ENCODE measurements at places on chromosomes 2 and 18.
A peak's percentile ranks its signal among the peaks of the same experiment; 100 is the strongest.

DNA sequence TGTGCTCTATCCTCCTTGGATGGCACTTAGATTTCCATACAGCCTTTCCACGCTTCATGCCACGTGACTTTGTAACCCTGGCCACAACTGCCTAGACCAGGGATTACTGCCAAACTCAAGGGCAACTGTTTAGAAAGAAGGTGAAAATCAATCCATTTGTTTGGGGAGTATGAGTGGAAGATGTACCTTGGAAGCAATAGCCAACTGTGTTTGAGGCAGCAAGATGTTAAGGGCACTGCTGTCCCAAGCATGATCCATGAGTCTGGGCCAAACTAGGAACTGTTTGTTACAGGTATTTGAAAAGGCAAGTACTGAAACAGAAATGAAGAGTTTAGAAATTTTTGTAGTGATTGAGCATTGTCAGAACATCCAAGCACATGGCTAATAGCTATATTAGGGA, 138.9 kb downstream of the CDC42EP3 start:
- DNase-seq = no peak

GRCh38 chr2:218776488-218776887, 5.5 kb upstream of the CYP27A1 start:
- no peak for DNase-seq

- DNase-seq = no peak
Measured at GRCh38 chr2:218079943-218080913, 11.2 kb downstream of the RUFY4 start.

DNA sequence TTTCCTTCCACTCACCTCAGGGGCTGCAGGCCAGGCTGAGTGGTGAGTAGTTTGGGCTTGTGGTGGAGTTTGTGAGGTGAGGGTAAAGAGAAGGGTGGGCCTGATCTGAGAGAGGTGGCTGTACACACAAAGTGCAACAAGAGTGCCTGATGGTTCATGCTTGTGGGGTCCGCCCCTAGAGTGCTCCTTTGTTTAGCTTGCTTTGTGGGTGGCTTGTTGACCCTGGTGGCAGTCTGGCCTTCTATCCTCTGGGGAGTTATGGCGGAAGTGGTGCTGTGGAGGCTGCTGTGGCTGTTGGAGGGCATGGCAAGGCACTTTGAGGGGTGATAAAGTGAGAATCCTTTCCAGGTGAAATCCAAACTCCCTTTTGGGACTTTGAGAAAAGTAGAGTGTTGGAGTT, 10.6 kb downstream of the UBE2F start:
- DNase-seq = no peak

- DNase-seq = peak; percentile 41
Measured at GRCh38 chr2:151200844-151201243, 60.8 kb downstream of the RBM43 start.

GRCh38 chr2:122539920-122540319, 784.5 kb downstream of the TSN start:
- DNase-seq = no peak

DNA sequence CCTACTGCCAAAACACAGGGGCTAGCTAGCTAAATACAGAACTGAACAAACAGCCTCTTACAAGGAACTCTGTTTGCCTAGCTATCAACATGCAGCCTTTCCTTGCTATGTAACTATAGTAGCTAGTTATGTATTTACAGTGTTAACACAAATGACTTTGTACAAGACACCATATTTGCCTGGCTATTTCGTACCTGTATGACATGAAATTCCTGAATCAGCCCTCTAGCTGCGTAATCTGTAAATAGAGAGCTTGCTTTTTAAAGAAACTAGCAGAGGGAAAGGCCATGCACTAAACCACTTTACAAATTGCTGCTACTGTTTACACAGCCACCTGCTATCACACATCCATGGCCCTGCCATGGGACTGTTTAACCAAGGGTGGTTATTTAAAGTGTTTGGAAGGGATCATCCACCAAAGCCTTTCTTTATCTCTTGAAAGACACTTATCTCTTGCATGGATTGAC, 248.7 kb downstream of the TFCP2L1 start:
- DNase-seq = no peak

- DNase-seq = no peak
Measured at GRCh38 chr2:208548700-208549099, 142.1 kb downstream of the PTH2R start.

DNA sequence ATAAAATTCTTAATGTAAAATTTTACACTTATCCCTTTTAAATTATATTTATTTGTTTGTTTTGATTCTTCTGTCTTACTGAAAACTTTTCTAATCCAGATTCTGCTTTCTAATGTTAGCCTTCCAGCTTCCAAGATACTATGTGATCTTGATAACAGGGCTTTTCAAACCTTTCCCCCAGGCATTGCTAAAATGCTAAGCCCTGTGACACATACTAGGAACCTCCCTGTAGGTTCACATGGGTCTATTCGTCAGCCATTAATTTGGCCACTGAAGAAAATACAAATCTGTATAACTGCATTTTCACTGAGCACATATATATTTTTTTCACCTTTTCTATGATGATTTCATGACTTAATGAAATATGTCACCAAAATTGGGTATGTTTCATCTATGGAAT, 92.8 kb upstream of the MAP4K3 start:
- DNase-seq = no peak

- DNase-seq = no peak
Measured at GRCh38 chr2:42999856-43000241, 207.5 kb upstream of the HAAO start.

DNA sequence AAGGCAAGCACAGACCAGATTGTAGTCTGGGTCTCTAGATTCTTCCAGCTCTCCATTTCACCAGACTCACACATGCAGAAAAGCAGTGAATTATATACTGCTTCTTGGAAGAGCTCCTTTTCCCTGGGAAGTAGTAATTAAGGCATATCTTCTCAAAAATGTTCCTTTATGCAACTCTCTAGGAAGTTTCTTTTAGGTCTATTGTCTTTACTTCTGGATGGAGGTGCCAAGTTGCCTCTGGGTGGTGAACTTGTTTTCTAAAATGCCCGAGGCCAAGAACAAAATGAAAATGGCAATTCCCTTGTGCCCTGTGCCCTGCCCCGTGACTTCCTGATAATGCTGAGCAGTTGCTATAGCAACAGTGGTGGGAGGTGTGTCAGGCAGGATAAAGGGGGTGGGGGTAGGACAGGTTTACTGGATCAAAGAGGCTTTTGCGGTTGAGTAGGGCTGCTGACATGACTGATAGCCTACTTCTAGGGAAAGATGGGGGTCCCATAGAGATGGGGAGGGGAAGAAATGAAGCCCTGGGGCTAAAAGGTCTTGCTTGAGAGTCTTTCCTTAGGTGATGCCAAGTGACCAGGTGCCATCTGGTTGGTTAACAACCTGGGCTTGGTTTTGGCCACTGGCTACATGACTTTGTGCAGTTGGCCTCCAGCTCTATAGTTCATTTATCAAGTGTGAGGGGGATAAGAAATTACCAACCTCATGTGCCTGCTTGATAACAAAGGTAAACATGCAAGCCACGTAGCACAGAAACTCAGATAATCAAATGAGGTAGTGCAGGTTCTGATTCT, 11.8 kb downstream of the IGFBP2 start:
- DNase-seq = no peak

DNA sequence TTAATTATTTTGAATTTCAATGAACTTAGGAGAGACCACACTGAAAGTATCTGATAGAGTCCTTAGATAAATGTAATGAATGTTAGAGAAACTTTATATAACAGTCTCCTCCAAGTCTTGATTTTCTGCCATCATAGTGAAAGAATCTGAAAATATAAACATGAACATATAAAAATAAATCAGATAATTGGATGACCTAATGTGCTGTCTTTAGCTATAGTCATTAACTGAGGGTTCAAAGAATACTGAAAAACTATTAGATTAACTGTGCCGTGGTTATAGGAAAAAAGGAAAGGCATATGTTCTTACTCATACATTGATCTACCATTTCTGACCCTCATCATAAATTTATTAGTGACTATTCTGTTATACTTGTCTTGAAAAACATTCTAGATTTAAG, 47.0 kb upstream of the SPAG16 start:
- DNase-seq = no peak

DNA sequence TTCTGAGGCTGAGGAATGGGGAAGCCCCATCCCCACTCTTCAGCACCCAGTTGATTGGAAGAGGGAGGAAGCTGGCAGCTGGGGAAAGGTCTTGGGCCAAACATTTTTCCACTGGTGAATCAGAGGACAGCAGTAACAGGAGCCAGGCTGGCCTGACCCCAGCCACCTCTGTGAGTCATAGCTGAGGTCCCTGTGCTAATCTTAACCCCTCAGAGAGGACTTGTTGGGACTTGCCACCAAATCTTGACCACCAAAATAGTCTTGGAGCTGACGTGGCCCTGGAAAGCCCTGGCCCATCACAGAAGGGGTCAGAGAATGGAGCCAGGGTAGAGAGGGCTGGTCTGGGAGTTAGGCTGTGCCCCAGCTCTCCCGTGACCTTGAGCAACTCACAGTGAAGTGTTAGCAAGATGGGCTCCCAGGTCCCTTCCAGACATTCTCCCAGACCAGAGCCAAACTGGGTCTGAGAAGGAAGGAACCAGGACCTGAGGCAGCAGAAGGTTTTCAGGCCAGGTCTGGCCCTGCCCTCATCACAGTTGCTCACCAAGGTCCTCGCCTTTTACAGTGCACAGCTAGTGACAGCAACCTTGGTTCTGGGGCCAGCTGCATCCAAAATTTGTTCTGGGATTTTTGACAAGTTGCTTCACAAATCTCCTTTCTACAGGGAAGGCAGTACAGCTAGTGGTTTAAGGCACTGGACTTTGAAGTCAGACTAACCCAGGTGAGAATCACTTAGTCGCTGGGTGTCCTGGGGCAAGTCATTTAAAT, 266.6 kb downstream of the CYP26B1 start:
- DNase-seq = no peak

DNA sequence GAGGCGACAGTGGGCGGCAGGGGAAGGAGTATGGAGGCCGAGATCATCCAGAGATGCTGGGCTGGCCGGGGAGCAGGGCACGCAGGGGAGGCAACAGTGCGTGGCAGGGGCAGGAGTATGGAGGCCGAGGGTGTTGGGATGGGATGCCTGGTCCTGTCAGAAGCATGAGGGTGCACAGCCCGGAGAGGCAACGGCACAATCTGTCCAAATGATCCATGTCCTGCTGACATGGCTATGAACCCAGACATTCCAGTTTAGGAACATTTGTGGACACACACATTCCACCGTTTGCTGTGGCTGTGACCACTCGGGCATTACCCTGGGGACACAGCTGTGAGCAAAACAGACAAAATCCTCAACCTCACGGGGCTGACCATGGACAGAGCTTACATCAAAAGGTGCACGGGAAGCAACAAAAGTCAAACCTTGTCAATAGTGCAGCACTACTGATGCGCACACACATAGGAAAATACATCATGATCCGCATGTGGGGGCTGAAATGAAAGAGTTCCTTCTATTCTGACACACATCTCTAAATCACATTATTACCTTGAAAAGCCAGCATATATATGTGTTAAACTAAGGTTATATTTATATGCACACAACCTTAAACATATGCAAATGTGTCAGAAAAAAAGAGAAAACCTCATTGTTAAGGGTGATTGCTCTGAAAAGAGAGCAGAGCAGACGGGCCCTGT, 144.0 kb upstream of the GPC1 start:
- DNase-seq = no peak

GRCh38 chr2:209636076-209636475, 135.6 kb upstream of the UNC80 start:
- DNase-seq = peak; percentile 67

GRCh38 chr2:44928483-44929158, 12.9 kb upstream of the SIX3 start:
- no peak for DNase-seq

GRCh38 chr2:176105730-176106580, 1.1 kb upstream of the HOXD11 start:
- DNase-seq = no peak

DNA sequence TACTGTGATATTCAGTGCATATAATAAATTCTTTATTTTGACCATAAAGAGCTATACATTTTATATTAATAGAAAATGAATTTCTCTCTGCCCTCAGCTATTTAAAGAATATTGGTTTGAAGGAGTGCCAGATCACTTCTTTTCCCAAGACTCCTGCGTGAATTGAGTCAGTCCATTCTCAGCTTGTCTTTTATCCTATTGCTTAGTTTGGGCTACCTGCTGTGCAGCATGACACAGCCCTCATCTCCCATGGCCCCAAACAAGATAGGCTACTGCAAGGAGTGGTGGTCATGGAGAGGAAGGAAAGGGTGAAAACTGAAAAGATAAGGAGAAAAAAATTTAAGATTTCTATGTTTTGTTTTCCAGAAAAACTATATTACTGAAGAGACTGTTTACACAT, 10.1 kb upstream of the FBXO11 start:
- DNase-seq = no peak
